ENCODE measurements at places on chromosomes 5 and 9. TPM values are rescaled to one million over a fixed set of nuclear protein-coding genes. Genes with fewer than 3 reads are reported as not detected.

DNA sequence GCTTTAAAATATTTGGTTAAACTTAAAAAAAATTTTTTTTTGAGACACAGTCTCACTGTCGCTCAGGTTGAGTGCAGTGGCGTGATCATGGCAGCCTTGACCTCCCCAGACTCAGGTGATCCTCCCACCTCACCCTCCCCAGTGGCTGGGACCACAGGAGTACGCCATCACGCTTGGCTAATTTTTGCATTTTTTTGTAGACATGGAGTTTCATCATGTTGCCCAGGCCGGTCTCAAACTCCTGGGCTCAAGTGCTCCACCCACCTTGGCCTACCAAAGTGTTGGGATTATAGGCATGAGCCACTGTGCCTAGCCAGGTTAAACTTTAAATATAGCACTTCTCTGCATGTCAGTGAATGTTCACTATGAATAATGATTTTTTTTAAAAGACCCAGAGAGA is 224.5 kb upstream of the RFX3 start:
- H3K36me3 ChIP-seq, result no peaks in the 10 kb centered on the region
- DNase-seq, result no peak
- peaks cover 8% of the 10 kb centered on the region for H3K4me1 ChIP-seq
- no peak overlapping the region for H3K27ac ChIP-seq
- no peak overlapping the region for H3K4me3 ChIP-seq

GPX8 gene
- total RNA-seq, result 47.9 TPM

TNFSF15 gene
- total RNA-seq, result not detected

- no peak overlapping the region for H3K27ac ChIP-seq
- no peak for DNase-seq
- no peaks in the 10 kb centered on the region for H3K4me1 ChIP-seq
These were observed 1180.2 kb downstream of the CDH12 start for GRCh38 chr5:21672911-21673310.

- H3K4me3 ChIP-seq, result no peak overlapping the region
- H3K27ac ChIP-seq, result no peak overlapping the region
- no peak for DNase-seq
- H3K4me1 ChIP-seq, result no peaks in the 10 kb centered on the region
- H3K36me3 ChIP-seq, result no peaks in the 10 kb centered on the region
- no peaks in the 10 kb centered on the region for H3K27me3 ChIP-seq
These were observed 81.4 kb downstream of the EDIL3 start for GRCh38 chr5:84303315-84303714.

DNA sequence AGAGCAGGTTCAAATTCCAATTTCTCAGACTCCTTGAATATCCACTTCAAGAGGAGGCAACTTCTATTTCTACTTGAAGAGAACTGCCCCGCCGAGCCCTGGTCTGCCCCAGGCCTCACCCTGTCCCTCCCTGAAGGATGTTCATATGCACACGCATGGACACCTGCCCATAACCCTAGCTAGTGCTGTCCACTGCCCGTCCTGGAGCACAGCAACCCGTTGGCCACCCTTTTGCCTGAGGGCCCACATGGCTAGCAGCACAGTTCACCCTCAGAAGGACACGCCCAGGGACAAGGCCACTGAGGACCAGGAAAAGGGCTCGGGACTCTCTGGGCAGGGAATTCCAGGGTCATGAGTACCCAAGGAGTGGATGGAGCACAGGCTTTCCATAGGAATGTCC is 63.6 kb downstream of the EGFLAM start:
- H3K27ac ChIP-seq, result no peak overlapping the region
- H3K4me3 ChIP-seq, result no peak overlapping the region

All from endodermal cell (in vitro differentiated cells).